ENCODE measurements at places on chromosomes 12 and 14.
A peak's percentile ranks its signal among the peaks of the same experiment; 100 is the strongest.

- DNase-seq, result no peak
These were observed 22.9 kb downstream of the PMCH start for GRCh38 chr12:102174761-102175160.

GRCh38 chr14:98914942-98915341 is 357.1 kb downstream of the BCL11B start:
- DNase-seq, result no peak

GRCh38 chr14:101788016-101788635 is 26.6 kb downstream of the PPP2R5C start:
- DNase-seq, result no peak

DNA sequence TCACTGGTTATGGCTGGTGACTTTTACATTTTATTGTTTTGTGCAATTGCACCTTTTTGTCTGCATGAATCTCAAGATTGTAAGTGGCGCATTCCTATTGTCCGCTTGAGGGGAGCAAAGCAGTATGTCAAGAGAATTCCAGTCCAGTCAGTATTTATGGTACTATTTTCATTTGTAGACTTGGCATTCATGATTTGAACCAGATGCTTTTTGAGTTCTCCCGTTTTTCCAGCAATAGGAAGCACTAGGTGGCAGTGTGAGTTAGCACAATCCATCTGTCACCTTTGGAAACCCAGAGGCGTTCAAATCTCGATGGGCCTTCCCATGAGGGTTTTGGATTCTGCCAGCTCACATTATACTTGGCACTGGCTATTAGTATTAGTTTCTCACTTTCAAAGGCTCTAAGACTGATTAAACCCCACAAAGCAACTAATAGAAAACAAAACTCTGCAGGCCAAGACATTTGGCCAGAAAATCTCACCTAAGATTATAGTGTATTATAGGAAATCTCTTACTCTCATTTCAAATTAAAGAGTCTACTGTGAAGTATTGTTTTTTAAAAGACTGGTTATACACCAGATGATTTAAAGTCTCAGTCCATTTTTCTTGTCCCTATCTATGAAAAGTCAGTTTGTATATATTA is 2.2 kb downstream of the DACT1 start:
- peak; percentile 58 for DNase-seq

- no peak for DNase-seq
These were observed 339.8 kb downstream of the TMEM121 start for GRCh38 chr14:105865904-105866840.

- DNase-seq, result no peak
These were observed 2.6 kb upstream of the KLRK1 start for GRCh38 chr12:10392394-10392930.

- DNase-seq, result no peak
These were observed 568.2 kb downstream of the DIO2 start for GRCh38 chr14:79643132-79643531.

GRCh38 chr12:117968151-117968789 is 520 bp downstream of the KSR2 start:
- peak; percentile 10 for DNase-seq

DNA sequence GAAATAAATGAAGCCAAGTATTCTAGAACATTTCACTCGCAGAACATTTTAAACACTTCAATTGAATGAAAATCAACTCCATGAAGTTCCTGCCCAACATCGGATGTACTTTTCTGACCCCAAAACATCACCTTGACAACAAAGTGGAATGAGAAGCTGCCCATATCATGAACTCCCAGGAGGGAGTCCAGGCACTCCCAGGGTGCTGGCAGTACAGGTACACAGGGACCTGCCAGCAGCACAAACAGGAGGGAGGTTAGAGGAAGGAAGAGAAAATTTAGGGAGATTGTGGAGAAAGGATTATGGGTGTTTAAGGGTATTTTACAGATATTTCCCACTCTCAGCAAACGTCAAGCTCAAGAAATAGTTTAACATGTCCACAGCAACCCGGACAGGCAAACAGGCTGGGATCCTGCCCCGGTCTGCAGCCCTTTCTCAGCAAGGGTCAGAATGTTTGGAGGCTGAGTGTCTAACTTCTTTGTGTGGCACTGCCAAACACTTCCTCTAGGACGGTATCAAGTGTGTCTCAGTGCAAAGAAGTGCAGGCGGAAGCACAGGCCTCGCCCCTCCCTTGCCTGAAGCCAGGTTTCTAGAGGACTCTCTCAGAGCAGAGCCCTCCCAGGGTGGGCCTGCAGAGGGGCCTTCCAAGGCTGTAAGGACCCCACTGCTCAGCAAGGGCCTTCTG is 72.2 kb downstream of the SETD3 start:
- DNase-seq, result no peak

- DNase-seq, result no peak
These were observed 43.5 kb downstream of the DNAI7 start for GRCh38 chr12:25151476-25151875.

DNA sequence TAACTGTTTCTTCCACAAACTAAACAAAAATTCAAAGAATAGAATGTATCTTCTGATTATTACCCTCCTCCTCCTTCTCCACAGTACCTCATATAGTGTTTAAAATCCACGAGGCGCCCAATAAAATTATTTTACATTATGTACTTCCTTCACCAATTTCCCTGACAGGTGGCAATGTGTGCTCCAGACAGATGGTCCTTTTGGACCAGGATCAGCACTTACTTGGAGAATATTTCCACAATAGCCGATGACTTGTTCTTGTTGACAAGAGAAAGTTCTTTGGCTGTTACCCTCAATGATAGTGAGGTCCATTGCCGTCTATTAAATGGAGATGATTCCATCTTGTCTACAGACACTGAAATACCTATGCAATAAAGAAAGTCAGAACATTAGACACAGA is 34.9 kb downstream of the LIMA1 start:
- no peak for DNase-seq

GRCh38 chr12:32486158-32486557 is 86.8 kb downstream of the FGD4 start:
- DNase-seq, result no peak

GRCh38 chr14:75053396-75054291 is 2.4 kb upstream of the MLH3 start:
- DNase-seq, result no peak

DNA sequence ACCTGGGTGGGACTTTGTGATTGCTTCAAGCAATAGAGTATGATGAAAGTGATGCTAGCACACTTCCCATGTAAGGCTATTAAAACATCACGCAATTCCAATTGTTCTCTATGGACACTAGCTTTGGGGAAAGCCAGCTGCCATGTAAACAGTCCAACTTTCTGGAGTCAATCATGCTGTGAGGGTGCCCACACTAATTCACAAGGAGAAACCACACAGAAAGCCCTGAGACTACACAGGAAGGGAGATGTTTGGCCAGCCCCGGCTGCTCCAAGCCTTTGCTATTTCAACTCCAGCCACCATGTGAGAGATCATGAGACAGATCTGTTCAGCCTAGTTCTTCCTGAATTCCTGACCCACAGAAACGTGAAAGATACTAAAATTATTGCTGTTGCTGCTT is 96.3 kb downstream of the ST8SIA1 start:
- DNase-seq, result no peak

DNA sequence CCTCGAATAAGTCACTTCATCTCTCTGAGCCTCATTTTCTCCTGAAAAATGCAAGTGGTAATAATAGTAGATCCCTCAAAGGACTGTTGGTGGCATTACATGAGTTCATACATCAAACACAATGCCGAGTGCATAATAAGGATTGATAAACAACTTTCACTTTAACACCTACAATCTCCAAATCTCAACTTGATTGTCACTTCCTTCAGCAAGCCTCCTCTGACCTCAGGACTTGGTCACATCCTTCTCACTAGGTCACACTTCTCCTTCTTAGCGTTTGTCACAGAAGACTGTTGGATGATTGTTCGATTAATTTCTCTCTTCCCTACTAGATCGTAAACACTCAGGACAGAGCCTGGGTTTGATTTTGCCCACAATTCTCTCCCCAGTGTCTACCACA is 7.9 kb upstream of the PRKAB1 start:
- no peak for DNase-seq

DNA sequence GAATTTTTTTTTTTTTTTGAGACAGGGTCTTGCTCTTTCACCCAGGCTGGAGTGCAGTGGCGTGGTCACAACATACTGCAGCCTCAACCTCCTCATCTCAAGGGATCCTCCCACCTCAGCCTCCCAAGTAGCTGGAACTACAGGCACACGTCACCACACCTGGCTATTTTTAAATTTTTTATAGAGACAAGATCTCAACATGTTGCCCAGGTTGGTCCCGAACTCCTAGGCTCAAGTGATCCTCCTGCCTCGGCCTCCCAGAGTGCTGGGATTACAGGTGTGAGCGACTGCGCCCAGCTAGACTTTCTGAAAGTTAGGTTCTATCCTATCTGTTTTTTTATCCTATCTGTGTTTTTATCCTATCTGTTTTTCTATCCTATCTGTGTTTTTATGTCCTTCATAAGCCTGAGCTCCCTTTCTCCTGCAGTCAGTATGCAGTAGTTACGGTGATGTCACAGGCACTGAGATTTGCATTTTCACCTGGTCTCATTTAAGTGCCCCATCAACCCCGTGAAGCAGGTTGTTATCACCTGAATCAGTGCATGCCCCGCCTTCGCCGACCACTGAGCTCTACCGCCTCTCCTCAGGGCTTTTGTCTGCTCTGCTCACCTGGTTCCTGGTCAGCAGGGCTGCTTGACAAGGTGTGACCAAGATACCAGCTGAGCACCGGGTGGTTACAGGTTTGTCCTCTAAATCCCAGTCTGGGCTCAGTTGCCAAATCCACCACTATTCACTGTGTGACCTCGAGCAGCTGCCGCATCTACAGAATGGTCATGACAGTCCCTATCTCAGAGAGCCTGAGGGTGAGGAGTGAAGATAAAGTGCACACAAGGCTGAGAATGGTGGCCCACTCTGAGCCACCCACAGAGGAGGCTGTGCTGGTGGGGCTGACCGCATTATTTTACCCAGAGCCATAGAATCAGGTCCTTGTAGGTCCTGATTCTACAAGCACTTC is 33.1 kb downstream of the SYNDIG1L start:
- no peak for DNase-seq

GRCh38 chr12:111034083-111034885 is 113.9 kb upstream of the MYL2 start:
- peak; percentile 77 for DNase-seq

DNA sequence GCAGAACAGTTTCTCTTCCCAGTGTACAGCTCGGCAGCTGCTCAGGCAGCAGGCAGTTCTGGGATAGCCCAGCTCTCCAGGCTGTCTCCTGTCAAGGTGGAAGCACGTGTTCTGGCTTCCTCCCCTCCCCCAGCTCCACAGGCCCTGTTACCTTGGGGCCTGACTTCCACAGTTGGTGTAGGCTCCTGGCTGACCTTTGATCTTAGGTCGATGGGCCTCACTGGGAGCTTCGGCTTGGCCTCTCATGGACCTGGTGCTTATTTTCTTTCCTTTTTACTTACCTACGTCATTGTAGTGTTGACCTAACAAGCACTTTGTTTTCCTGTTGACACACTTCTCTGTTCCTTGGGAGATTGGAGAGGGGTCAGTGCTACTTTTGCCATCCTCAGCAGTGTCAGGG is 17.0 kb downstream of the DLST start:
- DNase-seq, result no peak

- DNase-seq, result no peak
These were observed 14.6 kb upstream of the EEA1 start for GRCh38 chr12:92943482-92944250.

DNA sequence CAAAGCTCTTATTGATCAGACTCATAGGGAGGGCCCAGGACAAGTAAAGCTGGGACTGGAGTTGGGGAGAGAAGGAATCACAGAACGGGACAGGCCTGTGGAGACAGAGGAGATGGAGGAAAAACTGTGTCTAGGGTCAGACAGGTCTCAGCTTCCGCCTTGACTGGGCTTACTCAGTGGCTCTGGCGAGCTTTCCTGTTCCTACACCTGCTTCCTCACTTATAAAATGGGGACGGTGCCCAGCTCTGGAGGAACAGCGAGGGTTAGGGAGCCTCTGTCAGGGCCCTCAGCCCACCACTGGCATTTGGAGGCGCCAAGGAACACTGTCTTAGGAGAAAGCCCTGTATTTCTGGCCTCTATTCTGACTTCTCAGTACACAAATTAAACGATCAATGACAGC is 34.7 kb downstream of the SETD3 start:
- no peak for DNase-seq

DNA sequence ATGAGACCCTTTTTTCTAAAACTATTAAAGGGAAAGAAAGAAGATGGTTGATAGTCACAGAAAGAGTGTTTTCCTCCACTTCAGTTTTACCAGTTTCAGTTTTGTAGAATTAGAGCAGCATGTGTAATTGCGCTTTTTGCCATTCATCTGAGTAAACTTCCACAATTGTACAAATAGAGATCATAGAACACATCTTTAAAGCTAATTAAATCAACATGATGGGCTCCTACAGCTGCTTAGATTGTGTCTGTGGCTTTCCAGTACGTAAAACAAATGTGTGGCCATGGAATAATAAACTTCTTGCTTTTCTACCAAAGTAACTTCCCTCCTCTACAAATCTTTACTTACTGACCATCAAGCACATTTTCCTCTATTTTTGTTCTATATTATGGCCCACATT is 84.2 kb upstream of the LRIG3 start:
- DNase-seq, result no peak

- DNase-seq, result no peak
These were observed 46.7 kb downstream of the TGFB3 start for GRCh38 chr14:75934998-75935628.

DNA sequence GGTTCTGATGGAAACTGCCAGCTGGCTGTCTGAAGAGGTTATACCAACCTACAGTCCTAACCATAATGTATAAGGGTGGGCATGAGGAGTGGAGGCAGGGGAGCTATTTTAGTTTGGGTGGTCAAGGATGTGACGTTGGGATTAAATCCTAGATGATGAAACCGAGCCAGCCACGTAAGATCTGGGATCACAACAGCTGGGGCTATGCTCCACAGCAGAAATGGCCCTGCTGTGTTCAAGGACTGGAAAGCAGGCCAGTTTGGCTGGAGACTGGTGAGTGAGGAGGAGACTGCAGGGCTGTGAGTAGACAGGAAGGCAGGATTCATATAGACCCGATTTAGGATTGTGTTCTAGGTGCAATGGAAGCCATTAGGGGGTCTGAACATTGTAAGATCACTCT is 66.1 kb downstream of the SAMD4A start:
- DNase-seq, result no peak

- peak; percentile 54 for DNase-seq
These were observed at the start of gene FOXG1 for GRCh38 chr14:28766469-28766955. Gene FOXG1, plus strand, starts transcription at chr14:28766787. Its CDS starts 493 bp downstream, at chr14:28767280.

GRCh38 chr12:41715256-41715655 is 429.4 kb downstream of the GXYLT1 start:
- DNase-seq, result no peak

DNA sequence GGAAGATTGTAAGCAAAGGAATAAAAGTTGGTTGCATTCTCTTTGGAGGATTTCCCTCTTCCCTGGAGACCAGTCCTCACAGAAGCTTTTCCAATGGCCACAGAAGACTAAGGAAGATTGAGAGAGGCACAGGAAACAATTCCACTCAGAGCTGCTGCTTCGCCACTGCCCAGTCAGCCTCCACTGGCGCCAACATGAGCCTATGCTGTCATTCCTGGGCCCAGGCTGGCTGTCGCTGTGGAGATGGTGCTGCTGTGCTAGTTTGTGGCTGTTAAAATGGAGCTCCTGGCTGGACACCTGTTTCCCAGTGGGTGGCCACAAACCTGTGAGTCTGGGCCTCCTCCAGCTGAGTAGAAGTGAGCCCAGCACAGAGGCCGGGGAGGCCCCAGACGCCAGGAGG is 6.6 kb downstream of the P2RX7 start:
- no peak for DNase-seq

Data from right kidney (tissue), 9 donors.